Keratinocyte (primary cell): ENCODE measurements at places on chromosomes 16 and 17. TPM values are rescaled to one million over a fixed set of nuclear protein-coding genes. Genes with fewer than 3 reads are reported as not detected.

DNA sequence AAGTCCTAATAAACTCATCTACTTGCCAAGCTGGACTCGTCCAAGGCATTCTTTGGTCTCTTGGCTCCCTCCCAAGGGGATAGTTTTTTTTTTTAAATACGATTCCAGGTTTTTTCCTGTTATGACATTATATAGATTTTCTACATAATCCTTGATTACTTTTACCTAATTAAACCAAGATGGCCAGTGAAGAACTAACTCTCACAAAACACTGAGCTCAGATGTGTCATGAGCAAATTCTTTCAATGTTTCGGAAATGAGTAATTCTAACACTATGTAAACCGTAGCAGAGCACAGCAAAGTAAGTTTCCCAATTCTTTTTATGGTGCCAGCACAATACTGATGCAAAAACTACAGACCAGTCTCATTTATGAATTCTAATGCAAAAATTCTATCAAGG is 1.8 kb downstream of the ZNF23 start:
- no peak for DNase-seq

KRTAP1-5 gene
- polyA plus RNA-seq, result 0.05 to 0.23 TPM (median 0.08 TPM) in 3 replicates

- no peak for DNase-seq
Observed at GRCh38 chr16:1379304-1380076, 27.8 kb downstream of the GNPTG start.

DNA sequence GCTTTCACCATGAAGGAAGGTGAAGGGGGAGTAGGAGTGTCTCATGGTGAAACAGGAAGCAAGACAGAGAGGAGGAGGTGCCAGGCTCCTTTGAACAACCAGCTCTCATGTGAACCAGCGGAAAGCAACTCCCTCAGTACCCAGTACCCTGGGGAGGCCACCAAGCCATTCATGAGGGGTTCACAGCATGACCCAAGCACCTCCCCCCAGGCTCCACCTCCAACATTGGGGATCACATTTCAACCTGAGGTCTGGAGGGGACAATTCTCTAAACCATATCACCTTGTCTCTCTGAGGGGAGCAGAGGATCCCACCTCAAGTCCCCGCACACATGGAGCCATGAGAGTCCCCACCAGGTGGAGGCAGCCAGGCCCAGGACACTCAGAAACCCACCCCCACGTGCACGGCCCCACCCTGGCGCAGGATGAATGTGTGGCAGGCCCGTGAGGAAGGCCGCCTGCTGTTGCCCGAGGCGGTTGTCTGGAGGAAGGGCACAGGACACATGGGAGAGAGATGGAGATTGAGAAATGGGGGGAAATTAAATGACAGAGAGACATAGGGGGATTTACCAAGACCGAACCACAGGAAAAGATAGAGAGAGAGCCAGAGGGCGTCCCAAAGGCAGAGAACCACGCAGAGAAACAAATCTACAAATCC is 85.9 kb downstream of the TMEM132E start:
- DNase-seq, result no peak

DNA sequence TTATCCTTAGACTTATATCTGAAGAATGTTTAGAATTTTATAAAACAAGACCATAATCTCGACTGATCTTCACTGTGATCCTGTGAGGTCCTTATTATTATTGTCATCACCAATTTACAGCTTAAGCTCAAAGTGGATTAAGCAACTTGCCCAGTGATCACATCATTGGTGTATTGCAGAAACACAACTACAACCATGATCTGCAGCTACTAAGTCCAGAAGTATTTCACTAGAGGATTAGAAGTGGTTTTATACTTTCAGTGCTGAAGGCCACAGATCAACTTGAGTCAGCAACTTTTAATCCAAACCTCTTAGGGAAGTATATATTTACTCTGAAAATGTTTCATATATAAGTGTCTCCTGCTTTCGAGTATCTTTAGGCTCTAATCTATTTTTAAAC is 624.3 kb upstream of the SOX9 start:
- no peak for DNase-seq

GRCh38 chr17:44801880-44802279 is 28.2 kb downstream of the GJC1 start:
- no peak for DNase-seq
